ENCODE measurements at places on chromosomes 7 and 10.

DNA sequence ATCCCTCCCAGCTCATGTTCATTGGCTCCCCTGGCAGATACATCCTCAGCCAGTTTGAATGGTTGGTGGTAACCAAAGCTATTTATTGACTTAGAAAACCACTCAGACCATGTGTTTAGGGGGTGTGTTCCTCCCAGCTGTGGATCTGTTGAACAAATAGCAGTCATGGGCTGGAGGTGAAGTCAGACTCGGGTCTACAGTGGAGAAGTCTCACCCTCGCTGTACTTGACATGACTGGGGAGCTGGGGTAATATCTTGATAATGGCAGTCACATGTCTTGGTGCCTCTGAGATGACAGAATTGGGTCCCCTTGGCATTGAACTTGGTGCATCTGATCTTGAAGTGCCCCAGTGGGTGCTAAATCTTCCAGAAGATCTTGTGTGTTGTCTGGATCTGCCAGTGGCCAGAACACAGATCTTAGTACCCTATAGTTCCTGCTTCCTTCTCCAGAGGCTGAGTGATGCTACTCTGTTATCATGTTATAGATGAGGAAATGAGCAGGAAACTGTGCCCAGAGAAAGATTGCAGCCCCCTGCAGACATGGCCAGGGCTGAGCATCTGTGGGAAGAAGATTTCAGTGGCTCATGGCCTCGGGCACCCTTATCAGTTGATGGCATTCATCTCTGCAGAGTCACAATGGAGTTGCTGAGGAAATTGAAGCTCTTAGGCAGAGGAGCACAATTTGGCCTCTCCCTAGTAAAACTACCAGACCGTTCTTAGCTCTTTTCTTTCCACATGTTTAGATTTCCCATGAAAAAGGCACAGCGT, 50.4 kb downstream of the ADRA2A start:
- DNase-seq: no peak

- no peak for DNase-seq
Measured at GRCh38 chr10:133405272-133405671, 11.3 kb downstream of the MTG1 start.

GRCh38 chr7:86955895-86956503, 103.5 kb downstream of the ELAPOR2 start:
- DNase-seq: no peak

DNA sequence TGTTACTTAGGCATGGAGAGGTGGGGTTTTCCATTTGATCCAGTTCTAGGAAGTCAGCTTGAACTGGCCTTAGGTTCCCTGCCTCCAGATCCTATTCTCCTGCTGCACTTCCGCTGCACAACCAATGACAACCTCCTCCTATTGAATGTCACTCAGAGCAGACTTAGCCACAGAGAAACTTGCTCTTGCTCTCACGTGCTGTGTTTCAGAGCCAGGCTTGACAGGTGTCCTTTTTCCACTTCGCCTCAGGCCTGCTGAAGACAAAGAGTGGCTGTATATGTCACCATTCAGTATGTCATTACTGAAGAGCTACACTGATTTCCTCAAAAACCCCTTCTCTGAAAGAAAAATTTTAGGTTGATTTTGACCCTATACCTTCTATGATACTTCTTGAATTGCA, 115.4 kb upstream of the ETV1 start:
- no peak for DNase-seq

- no peak for DNase-seq
Measured at GRCh38 chr10:72754275-72755032, 62.5 kb downstream of the MCU start.

- no peak for DNase-seq
Measured at GRCh38 chr10:79219322-79219957, 127.8 kb upstream of the PPIF start.

- DNase-seq: no peak
Measured at GRCh38 chr7:29607889-29608288, 44.3 kb downstream of the PRR15 start.

GRCh38 chr10:34232481-34232880, 582.6 kb downstream of the PARD3 start:
- no peak for DNase-seq

DNA sequence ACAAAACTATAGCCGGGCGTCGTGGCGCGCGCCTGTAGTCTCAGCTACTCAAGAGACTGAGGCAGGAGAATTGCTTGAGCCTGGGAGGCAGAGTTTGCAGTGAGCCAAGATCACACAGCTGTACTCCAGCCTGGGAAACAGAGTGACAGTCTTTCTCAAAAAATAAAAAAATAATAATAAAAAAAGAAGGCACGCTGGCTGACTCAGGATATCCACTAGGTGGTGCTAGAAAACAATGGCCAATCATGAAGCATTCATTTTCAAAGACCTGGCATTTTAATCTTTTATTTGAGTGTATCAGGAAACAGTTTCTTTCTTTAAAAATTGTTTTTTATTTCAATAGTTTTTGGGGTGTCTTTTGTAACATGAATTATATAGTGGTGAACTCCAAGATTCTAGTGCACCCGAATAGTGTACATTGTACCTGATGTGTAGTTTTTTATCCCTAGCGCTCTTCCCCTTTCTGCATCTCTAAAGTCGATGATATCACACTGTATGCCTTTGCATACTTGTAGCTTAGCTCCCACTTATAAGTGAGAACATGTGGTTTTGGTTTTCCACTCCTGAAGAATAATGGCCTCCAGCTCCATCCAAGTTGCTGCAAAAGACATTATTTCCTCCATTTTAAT, 88.6 kb downstream of the LYZL1 start:
- no peak for DNase-seq

DNA sequence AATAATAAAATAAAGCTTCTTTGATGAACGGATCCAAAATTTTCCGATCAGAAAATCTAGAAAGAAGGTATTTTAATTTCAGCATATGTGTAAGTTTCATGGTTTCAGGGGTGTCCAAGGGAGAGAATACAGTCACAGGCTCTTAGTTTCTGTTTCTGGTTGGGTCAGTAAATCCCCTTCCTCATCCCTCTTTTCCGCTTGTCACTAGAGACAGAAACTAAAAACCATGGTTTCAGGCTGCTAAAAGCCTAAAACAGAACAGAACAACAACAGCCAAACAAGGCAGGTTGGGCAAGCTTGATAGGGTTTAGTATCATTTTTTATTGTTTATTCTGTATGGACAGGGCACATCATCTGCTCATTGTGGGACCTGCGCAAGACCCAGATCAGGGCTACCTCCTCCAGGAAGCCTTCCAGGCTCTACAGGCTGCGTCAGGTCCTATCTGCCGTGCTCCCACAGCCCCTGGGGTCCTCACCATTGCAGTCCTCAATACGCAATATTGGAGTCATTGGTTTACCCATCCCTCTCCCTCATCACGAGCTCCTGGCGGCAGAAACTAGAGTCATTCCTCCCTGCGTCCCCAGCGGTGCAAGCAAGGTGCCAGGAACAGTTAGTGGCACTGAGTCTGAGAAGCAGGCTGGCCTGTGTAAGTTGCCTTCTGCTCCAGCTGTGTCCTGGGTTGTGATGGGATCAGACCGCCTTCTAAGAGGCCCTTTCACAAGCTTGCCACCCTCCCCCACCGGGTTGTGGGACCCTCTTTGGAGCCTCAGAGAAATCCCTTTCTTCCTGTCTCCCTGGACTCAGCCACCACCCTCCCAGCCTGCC, 70.2 kb upstream of the CUX1 start:
- DNase-seq: no peak

DNA sequence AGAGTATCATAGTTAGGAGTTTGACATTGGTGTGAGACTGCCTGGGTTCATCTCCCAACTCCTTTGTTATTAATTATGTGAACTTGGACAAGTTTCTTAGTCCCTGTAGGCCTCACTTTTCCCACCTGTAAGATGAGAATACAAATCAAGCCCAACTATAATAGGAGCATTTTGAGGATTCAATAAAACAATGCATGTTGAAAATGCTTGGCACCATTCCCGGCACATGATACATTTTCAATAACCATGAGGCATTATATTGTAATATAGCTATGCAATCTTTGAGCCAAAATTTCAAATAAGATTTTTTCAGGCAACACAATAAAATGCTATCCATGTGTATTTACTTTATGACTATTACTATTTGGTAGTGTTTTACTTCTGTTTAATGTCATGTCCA, 229.0 kb upstream of the SP4 start:
- no peak for DNase-seq

DNA sequence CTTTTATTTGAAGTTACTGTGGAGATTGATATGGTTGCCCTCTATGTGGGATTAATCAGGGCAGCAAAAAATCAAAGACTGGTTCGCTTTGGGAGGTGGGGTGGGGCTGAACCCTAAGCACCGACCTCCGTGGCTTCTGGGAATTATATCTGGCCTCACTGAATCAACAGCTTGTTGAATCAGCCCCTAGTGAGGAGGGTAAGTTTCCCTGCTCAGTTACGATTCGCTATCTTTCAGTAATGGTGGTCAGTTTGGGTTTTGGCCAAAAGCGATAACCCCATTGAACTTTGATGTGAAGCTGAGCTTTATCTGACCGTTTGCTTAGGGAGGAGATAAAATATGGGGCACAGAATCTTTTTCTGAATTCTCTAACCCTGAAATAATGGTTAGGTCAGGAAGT, 16.6 kb upstream of the ARPC1A start:
- DNase-seq: no peak

DNA sequence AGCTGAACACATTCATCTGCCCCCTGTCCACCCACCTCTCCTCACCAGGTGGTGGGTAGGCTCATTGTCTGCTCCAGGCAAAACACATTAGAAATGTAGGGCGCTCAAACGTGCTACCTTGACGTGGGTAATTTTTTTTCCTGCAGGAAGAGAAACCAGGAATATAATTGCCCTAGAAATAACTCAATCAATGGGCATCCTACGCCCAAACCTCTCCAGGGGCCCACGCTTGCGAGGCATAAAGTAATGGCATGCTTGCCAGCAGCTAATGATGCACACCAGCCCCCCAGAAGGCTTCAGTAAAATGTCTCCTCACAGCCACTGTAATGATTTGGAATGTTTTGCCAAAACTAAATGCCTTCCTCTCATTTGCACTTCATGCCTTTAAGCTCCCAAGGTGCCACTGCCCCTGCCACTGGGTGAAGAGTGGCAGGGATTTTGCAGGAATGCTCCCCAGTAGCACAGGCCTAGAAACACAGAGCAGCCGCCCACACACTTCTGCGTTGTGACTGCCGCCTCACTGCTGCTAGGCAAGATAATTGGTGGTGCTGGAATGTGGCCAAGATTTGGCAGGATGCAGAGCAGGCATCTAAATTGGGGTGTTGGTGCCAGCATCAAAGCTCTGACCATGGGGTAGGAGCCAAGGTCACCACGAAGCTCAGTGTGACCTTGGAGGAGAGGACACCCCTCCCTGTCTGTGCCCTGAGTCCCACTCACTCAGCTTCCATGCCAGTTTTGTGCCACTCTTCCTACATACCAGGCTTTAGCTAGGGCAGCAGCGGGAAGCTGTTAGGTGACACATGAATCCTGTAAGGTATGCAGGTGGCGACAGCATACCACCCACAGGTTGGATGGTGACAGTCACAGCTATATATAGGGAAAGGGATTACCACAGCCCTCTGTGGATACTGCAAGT, 48.7 kb upstream of the PPP1R3C start:
- DNase-seq: no peak

DNA sequence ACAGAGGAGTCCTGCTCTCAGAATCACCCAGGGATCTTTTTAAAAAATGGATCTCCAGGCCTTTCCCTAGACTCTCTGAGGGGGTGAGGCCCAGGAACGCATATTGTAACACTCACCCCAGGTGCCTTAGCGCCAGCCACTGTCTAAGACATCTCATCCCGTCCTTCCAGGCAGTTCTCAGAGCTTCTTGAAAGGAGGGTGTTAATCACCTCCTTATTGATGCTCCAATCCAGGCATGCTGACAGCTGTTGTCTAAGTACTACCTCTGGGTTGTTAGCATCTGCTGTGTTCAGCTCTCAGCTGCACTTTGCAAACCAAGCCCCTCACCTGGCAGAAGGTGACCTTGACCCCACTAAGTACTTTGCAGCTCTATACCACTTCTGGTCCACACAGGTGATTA, 36.0 kb downstream of the KIAA1549 start:
- DNase-seq: no peak

- DNase-seq: no peak
Measured at GRCh38 chr7:112110175-112110574, 96.0 kb downstream of the DOCK4 start.
